CD8-positive, alpha-beta memory T cell (primary cell): ENCODE measurements at places on chromosomes 12 and 14. TPM values are rescaled to one million over a fixed set of nuclear protein-coding genes. Genes with fewer than 3 reads are reported as not detected.

GRCh38 chr12:25651931-25652330 lies 98.8 kb upstream of the LMNTD1 start:
- no peaks in the 10 kb centered on the region for H3K4me1 ChIP-seq
- no peak overlapping the region for H3K27ac ChIP-seq
- no peak for DNase-seq
- H3K36me3 ChIP-seq, result no peaks in the 10 kb centered on the region
- no peak overlapping the region for H3K4me3 ChIP-seq

- H3K36me3 ChIP-seq, result no peaks in the 10 kb centered on the region
- no peaks in the 10 kb centered on the region for H3K4me1 ChIP-seq
- no peak for DNase-seq
- H3K27ac ChIP-seq, result no peak overlapping the region
- no peak overlapping the region for H3K4me3 ChIP-seq
Measured at GRCh38 chr12:88398031-88398430, 182.2 kb downstream of the KITLG start.

DNA sequence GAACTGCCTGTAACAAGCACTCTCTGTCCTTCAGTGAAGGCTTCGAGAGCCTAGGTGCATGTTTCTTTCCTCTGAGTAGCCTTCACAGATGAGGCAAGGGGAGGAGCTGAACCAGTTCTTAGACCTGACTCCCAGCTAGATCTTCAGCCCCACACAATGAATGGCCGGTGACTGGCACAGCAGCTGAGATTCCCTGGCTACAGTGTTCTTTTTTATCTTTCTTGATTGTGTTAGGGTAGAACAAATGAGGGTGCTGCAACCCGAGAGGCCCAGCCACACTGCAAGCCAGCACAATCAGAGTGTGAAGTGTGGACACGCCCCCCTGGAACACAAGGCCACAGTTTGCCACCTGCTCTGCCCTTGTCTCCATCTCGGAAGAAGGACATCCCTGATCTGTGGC lies 19.1 kb upstream of the COL2A1 start:
- no peaks in the 10 kb centered on the region for H3K27me3 ChIP-seq
- no peaks in the 10 kb centered on the region for H3K36me3 ChIP-seq
- H3K4me1 ChIP-seq, result no peaks in the 10 kb centered on the region
- H3K27ac ChIP-seq, result no peak overlapping the region

- H3K27me3 ChIP-seq, result no peaks in the 10 kb centered on the region
- H3K4me1 ChIP-seq, result no peaks in the 10 kb centered on the region
- peak overlapping the region; percentile 16 for H3K27ac ChIP-seq
Measured at GRCh38 chr14:103207388-103208072, 84.3 kb downstream of the TNFAIP2 start.

DNA sequence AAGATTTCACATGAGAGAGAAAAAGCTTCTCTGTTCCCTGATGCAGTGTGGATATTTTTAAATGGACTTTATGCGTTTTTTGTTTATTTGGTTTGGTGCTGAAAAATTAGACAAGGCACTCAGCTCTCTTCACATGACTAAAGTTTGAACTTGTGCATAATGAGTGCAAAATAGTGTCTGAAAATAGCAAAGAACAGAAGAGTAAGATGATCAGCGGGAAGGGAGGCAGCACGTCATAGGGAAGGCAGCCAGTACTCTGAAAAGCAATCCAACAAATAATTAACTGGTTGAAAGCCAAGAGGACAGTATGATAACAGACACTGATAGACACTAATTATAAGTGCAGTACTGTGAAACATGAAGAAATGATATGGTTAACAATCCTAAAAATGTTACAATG lies 46.6 kb upstream of the CDKN3 start:
- H3K4me3 ChIP-seq, result no peak overlapping the region
- no peaks in the 10 kb centered on the region for H3K4me1 ChIP-seq
- no peak overlapping the region for H3K27ac ChIP-seq
- no peaks in the 10 kb centered on the region for H3K27me3 ChIP-seq
- no peak for DNase-seq

- H3K27me3 ChIP-seq, result no peaks in the 10 kb centered on the region
- no peaks in the 10 kb centered on the region for H3K36me3 ChIP-seq
- no peak overlapping the region for H3K4me3 ChIP-seq
- H3K27ac ChIP-seq, result no peak overlapping the region
Measured at GRCh38 chr12:65715961-65716360, 108.3 kb upstream of the HMGA2 start.

GRCh38 chr12:46775796-46776195 lies 50.0 kb downstream of the SLC38A4 start:
- H3K27ac ChIP-seq, result no peak overlapping the region
- no peaks in the 10 kb centered on the region for H3K4me1 ChIP-seq
- H3K27me3 ChIP-seq, result no peaks in the 10 kb centered on the region
- H3K4me3 ChIP-seq, result no peak overlapping the region
- no peak for DNase-seq

DNA sequence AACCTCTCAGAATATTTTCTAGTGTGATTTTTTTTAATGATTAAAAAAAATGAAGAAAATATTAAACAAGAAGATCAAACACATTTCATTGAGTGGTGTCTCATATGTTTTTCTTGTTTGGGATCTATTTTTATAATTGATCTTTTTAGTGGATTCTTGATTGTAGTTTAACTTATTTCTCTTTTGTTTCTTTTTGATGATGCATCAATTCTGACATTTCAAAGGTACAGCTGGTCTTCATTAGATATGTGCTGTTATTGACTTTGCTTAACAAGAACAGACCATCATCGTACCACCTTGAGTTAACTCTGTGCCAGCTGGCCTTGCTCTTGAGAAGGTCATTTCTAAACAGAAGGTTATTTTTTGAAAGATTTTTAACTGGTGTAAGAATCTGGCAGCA lies 45.8 kb upstream of the FGD4 start:
- no peak for DNase-seq
- no peaks in the 10 kb centered on the region for H3K27me3 ChIP-seq
- H3K4me1 ChIP-seq, result no peaks in the 10 kb centered on the region

DNA sequence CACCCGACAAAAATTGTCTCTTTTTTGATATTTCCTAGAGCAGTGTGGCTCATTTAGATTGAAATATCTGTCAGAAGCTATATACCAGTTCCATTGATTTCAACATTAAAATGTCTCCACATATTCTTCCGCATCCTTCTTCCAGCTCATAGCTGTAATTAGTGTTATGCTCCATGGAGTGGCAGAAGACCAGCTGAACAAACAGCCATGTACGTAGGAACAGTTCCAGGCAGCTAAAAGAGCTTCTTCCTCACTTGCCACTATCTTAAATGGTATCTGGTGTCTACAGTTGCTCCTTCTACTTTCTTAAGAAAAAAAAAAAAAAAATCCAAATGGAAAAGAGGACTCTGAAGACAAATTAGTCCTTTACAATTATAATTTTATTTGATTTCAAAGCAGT lies 848.0 kb downstream of the DIO2 start:
- no peaks in the 10 kb centered on the region for H3K4me1 ChIP-seq
- no peak overlapping the region for H3K27ac ChIP-seq
- H3K27me3 ChIP-seq, result no peaks in the 10 kb centered on the region
- no peaks in the 10 kb centered on the region for H3K36me3 ChIP-seq

GRCh38 chr14:23670481-23670880 lies 34.3 kb downstream of the DHRS2 start:
- no peak overlapping the region for H3K4me3 ChIP-seq
- H3K27ac ChIP-seq, result no peak overlapping the region
- no peak for DNase-seq
- H3K27me3 ChIP-seq, result no peaks in the 10 kb centered on the region

DNA sequence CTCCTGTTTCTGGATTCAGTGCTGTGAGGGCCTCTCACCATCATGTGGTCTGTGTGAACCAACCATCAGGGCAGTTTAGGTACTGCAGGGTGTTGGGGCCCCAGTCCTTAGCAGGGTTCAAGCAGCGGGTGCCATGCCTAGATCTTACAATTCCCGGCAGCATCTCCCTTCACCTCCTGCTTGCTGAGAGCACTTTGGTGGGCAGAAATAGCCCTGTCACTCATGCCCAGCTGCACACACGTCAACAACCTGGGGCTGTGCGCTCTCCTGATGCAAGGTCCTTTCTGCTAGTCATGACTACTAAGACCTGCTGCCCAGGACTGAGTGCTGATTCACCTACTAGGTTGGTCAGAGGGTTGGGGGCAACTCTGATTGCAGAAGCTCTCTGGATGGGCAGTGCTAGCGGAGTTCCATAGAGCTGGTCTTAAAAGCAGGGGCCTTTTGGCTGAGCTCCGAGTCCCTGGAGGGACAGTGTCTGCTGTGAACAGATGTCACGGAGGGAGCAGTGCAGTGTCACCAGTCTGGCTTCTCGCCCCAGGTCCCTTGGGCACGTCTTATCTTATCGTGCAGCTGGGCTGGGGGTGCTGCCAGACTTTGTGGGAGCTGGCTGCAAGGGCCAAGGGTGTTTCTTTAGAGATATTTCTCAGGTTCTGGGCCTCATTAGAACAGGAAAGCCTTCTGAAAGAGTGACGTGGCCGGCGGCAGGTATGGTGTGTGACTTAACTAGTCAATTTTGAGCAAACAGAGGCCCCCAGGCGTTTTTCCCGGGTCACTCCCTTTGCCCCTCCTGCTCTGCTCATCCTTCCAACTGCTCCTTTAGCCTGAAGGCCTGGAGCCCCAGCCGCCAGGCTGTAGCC lies 71.8 kb downstream of the NINJ2 start:
- H3K36me3 ChIP-seq, result no peaks in the 10 kb centered on the region
- peak overlapping the region; percentile 24 for H3K27ac ChIP-seq
- H3K27me3 ChIP-seq, result no peaks in the 10 kb centered on the region
- no peaks in the 10 kb centered on the region for H3K4me1 ChIP-seq
- DNase-seq, result no peak
- no peak overlapping the region for H3K4me3 ChIP-seq

The PRR13 gene
- total RNA-seq, result 236 TPM

The TROAP gene
- total RNA-seq, result 33.6 TPM

The TMEM179 gene
- 0.31 TPM for total RNA-seq

The BHLHE41 gene
- total RNA-seq, result not detected

The CLEC4D gene
- not detected for total RNA-seq

The EML5 gene
- 3.6 TPM for total RNA-seq
